ENCODE measurements at places on chromosomes 4 and X.

GRCh38 chr4:138279286-138279685, 37.1 kb upstream of the SLC7A11 start:
- no peak for DNase-seq

DNA sequence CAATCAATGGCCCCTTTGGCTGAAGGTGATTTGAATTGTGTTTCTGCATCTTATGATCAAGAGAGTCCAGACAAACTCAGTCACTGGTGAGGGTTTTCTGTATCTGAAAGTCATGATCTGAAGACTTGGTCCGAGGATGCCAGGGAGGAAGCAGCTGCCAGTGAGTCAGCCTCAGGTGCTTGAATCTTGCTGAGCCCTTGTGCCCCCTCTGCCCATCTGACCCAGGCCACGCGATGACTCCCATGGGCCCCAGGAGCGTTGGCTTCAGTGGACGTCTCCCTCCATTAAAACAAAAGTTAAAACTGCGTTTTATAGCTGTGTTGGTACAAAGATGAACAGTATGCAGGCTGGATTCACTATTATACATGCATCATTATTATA, 62.0 kb downstream of the HTRA3 start:
- no peak for DNase-seq

- DNase-seq, result peak; percentile 55
These were observed 25.3 kb downstream of the STIM2 start for GRCh38 chr4:26885912-26886274.

DNA sequence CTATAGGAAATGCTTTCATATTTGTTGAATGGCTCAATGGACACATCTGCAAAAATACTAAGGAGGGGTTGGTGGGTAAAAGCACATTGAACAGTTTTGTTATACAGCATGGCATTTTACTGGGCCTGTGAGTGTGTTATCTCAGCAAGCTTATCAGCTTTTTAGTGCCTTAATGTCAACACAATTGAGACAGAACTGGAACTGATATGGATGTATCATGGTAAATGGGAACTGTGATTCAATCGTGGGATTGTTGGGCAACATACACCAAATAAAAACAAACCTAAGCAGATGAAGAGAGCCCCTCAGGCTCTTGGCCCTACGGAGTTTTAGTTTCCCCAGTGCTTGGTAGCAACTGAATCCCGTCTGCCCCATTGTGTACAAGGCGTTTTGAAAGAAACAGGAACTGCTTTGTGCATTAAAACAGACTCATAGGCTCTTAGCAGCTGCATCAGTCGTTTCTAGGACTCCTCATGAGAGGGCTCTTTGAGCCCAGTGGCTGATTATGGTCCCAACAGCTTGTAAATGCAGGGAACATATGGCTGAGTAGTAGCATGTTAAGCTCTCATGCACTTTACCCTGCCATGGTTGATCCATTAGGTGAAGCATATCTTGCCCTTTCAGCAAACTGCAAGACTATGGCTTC, 7.3 kb downstream of the GPR119 start:
- no peak for DNase-seq

DNA sequence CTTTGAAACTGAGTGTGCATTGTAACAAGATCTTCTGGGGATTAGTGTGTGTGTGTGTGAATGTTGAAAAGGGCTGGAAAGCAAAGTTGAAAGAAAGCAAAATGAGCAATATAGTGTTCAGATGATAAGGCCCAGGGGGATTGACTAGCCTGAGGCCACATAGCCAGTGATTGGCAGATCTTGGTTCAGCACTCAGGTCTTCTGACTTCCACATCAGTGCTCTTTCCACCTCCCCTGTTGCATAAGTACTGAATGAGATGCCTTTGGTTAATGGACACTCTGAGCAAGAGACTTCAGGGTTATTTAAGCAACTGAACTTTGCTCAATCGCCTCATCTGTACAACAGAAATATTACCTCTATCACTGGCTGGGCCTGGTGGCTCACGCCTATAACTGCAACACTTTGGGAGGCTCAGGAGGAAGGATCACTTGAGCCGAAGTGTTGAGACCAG, 120.4 kb downstream of the TMEM164 start:
- no peak for DNase-seq

DNA sequence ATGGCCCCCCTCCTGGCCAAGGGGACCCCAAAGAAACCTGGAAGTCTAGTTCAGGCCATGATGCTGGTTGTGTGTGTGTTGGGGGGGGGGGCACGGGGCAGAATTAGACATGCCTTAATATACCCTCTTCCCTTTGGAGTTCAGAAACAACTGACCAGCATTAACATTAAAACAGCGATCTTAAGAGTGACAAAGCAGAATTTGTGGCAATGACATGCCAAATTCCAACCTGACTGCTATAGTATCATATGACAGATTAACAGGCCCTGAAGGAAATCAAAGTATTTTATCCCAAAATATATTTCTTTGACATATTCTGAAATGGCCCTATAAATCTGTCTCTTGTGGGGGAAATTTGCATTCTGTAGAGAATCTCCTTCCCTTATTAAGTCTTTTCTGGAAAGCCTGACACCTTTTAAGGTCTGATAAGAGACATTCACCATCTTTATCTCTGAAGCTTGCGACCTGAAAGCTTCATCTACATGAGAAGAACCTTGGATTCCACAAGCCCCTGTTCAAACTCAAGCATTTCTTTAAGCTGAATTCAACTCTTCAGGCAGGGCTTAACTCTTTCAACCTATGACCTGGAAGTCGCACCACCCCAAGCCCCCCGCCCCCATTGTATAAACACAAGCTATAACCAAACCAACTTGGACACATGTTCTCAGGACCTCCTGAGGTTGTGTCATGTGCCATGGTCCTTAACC, 40.2 kb downstream of the ABCB7 start:
- DNase-seq, result no peak

- DNase-seq, result no peak
These were observed 551.5 kb upstream of the PITX2 start for GRCh38 chr4:111174331-111174730.

DNA sequence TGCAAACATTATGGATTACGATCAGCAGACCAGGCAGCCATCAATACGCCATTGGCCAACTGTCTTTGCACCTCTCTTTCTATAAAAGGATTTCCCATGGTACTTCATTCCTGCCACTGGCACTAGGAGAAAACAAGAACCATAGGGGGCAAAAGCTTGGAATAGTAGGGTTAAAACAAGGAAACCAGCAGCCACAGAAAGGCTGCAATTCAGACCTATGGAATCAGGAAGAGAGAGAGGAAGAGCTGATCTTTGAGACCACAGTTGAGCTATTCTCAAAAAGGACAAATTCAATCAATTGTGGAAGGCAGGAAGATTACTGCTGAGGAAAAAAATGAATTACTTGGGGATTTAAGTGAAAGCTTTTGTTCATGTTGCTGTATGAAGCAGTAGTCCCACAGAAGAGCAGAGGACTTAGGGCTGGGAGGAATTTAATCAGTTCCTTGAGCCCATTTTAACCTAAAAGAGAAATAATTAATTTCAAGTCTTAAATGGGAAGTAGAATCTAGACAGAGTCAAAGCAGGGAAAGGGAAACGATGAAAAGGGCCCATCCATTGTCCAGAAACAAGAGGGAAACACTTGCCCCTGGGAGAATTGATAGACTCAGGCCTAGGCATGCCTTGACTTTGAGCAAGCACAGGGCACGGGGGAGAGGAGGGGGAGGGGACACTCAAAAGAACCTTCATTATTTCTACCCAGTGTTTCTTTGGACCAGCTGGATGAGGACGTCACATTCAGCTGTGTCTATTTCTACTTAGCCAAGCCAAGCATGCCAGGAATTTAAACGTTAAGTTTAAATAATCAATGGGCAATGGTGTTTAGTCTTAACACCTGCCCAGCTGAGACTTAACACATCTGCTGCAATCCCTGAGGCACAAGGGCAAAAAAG, 50.7 kb downstream of the SCD5 start:
- DNase-seq, result no peak

DNA sequence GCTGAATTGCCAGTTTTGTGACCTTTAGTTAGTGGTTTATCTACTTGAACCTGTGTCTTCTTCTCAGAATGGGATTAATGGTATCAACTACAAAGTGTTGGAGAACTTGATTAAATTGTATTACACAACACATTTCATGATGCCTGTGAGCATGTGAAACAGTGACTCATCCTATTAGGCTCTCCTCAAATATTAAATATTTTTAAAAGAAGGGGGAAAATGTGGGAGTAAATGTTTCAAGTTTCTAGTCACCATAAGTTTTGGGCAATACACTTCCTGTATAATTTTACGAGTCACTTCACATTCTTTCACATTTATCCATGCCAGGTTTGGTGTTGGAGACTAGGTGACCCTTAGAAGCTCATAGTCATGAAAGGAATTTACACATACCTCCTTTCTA, 147.0 kb downstream of the HS3ST1 start:
- DNase-seq, result no peak

DNA sequence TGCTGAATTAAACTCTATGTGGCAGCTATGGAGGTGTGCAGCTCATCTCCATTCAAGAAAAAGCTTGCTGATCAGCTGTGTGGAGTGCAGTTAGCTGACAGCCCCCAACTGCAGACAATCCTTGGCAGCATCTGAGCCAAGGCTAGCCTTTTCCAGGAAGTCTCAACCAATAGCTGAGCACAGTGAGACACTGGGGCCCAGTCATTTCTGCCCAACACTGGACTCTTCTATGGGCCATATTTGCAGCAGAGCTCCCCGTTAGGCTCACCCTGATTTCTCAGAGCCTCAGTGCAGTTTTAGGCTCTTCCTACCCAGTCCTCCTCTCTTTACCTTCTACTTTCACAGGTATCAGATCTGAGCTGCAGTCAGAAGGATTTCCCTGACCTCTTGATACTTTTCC, 12.9 kb downstream of the DDX53 start:
- no peak for DNase-seq

DNA sequence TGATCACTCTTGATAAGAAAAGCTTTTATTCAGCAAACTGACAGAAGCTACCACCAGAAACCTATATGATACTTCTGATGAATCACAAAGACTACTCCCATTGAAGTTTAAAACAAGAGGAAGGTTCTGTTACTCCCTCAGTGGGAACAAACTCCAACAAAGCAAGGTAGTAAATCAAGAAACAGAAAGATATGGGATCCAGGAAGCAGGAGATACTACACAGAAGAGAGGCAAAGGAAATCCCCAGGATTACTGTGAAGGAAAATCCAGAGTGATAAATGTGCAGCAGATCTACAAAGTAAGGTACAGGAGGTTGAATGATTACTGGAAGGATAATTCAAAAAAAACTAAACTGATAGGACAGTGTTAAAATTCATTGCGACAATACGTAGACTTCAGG, 222.4 kb downstream of the HHIP start:
- DNase-seq, result no peak

GRCh38 chr4:136643416-136643815, 888.9 kb downstream of the PCDH18 start:
- DNase-seq, result no peak

GRCh38 chr4:173360587-173361221, 10.1 kb upstream of the SAP30 start:
- no peak for DNase-seq

- DNase-seq, result no peak
These were observed 179.6 kb downstream of the CCNG2 start for GRCh38 chr4:77336411-77337142.

- no peak for DNase-seq
These were observed 1.1 kb downstream of the LGI2 start for GRCh38 chr4:25029479-25030276.

DNA sequence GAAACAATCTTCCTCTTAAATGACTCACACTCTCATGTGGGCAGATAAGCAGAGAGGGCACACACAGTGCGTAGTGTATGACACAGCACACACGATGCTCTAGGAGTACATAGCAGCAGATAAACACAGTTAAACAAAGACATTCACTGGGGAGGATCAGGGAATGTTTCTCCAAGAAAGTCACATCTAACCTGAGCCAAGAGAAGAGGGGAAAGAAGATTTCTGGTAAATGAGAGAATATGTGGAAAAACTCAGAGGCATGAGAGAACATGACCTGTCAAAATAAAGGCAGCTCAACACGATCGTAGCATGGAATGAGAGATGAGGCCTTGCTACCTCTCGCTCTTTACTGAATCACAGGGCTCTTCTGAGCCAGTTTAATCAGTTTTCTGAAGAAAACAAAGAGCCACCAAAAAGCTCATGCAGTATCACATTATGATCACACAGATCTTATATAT, 251.0 kb downstream of the ANK2 start:
- no peak for DNase-seq

GRCh38 chrX:10401239-10401638, 219.1 kb downstream of the MID1 start:
- no peak for DNase-seq

- peak; percentile 3 for DNase-seq
These were observed 114.9 kb upstream of the TEX13D start for GRCh38 chrX:124217304-124218251.

GRCh38 chr4:86556791-86557415, 37.2 kb upstream of the PTPN13 start:
- DNase-seq, result no peak

- DNase-seq, result no peak
These were observed 432.1 kb upstream of the NR3C2 start for GRCh38 chr4:148874331-148874730.
